ENCODE measurements at places on chromosomes 6 and 20.
A peak's percentile ranks its signal among the peaks of the same experiment; 100 is the strongest.

- DNase-seq: peak; percentile 44
Observed at GRCh38 chr6:11653028-11653583, 115.6 kb downstream of the TMEM170B start.

DNA sequence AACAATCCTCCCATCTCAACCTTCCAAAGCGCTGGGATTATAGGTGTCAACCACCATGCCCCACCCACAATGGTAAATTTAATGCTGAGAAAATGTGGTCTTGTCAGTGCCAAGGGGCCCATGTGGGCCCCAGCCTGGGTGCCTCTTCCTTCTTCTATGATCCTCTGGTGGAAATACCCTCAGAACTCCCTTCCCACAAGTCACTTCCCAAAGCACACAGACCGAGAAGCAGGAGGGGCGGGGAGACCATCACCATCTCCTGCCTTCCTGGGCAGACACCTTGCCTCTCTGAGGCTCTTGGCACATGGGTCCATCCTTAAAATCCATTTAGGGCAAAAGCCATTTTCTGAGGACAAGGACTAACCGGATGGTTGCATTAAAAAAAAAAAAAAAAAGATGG lies 59.0 kb downstream of the NOL4L start:
- DNase-seq: peak; percentile 88

DNA sequence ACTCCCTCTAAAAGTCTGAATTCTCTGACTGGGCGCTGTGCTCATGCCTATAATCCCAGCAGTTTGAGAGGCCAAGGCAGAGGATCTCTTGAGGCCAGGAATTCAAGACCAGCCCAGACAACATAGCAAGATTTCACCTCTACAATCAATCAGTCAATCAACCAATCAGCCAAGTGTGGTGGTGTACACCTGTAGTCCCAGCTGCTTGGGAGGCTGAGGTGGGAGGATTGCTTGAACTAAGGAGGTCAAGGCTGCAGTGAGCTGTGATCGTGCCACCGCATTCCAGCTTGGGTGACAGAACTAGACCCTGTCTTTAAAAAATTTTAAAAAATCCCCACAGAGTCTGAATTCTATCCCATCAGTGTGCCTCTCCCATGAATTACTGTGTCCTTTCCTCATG lies 37.9 kb downstream of the KIF3B start:
- DNase-seq: no peak

- DNase-seq: peak; percentile 70
Observed at GRCh38 chr20:43941476-43942200, 27.0 kb downstream of the TOX2 start.

DNA sequence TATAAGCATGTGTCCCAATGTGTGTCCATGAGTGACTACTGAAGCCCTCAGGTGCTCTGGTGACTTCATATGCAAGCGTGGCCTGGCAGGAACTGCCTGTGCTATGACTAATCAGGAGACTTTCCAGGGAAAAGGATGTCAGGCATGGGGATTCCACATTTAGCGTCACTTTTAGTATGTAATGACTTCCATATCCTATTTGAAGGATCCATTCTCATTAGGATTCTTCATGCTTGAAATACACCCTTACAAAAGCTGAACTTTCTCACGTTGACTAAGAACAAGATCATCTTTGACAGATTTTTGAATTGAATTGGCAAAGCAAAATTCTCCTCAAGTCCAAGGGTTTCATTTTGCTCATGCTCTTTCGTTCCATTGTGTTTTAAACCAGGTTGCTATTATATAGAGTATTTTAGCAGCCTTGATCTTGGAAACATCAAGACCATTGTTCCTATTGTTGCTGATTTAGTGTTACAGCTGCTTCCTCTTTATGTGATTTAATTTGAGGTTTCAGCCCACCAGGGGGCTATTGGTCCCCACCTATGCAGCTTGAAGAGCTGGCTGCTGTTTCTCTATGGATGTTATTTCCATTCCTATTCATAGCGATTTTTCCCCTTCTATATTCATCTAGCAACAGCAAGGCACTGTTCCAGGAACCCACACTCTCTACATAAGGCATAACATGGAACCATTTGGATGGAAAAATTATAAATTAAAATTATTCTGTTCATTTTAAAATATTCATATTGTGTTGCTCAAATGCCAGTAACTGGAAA lies 418.6 kb downstream of the CDKAL1 start:
- DNase-seq: peak; percentile 12

Data from suppressor macrophage treated with lipopolysaccharide for 1 hour (primary cell).